ENCODE measurements at places on chromosomes 4 and X.

- DNase-seq: no peak
Measured at GRCh38 chr4:137420901-137421396, 111.3 kb downstream of the PCDH18 start.

DNA sequence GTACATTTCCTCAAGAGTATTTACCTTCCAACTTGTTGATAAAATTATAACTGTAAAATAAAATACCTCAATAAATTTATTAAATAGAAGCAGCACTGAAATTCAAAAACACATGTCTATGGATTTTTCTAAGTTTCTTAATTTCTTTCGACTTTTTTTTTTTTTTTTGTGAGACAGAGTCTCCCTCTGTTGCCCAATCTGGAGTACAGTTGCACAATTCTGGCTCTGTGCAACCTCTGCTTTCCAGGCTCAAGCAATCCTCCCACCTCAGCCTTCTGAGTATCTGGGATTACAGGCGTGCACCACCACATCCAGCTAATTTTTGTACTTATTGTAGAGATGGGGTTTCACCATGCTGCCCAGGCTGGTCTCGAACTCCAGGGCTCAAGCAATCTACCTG, 79.8 kb downstream of the IQCM start:
- no peak for DNase-seq

DNA sequence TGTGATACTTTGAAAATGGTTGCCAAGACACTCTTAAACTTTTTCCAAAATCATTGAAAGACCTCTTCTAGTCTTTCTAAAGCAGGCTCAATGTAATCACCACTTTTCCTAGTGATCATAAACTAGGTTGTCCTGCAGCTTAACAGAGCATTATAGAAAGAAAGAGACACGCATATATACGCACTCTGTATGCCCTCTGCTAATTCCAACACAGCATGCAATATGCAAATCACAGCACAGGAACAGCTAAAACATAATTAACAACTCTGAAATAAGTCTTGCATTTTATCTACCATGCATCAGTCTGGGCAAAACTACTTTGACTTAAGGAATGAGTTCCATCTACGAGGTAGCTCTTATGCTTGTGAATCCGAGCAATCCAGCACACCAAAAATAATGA, 94.6 kb downstream of the COL25A1 start:
- DNase-seq: no peak

DNA sequence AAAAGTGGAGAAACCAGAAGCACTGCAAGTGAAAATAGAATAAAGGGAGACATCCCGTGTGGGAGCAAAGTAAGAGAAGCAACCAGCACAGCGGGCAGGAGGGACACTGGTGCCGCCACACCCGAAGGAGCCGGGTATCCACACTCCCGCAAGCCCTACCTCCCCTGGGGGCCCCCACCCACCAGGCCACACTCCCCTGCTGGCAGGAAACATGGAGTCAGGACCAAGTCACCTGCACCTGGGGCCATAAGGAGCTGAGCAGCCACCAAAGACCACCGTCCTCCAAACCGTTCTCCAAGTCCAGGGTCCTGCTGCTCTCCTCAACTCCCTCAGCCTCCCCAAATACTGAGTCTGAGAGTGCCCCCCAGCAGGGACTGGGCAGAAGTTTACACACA, 30.5 kb downstream of the FGFRL1 start:
- no peak for DNase-seq

DNA sequence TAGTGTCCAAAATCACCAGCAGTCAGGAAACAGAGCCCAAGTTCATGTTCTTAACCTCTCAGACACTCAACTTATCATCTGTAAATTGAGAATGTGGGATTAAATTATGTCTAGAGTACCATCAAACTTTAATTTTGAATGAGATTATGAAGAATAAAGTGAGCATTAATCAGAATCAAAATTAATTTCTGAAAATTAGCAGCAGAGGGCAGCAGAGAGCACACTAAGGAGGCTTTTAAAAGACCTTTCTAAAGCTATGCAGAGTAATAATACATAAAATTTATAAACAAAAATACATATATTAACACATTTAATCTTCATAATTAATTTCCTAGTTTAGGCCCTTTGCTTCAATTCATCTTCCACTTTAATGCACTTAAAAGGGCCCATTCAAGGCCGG, 7.1 kb downstream of the TASL start:
- DNase-seq: no peak

DNA sequence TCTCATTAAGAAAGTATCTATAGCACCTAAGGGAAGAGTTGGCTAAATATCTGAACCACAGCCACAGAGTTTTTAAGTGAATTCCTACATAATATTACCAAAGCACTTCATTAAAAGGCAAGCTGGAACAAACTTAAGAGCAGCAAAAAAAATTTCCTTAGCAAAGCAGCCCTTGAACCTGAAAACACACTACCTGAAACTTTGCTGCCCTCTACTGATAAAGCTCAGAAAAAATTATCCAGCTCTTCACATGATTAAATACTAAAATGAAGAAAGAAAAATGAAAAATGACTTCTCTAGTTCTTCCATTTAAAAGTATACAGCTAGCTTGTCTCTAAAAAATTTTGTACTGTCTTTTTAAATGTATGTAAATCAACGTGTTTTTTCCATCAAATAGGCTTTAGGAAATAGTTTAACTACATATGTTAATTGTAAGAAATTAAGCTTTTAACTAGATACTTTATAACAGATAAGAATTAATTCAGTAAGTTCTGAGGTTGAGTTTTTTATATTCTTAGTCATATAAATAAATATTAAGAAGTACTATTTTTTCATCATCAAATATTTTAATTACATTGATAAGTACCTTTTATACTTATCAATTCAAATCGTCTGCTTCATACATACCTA, 156.1 kb downstream of the STPG2 start:
- DNase-seq: no peak

GRCh38 chr4:134027931-134028330, 173.7 kb downstream of the PABPC4L start:
- DNase-seq: peak; percentile 86

DNA sequence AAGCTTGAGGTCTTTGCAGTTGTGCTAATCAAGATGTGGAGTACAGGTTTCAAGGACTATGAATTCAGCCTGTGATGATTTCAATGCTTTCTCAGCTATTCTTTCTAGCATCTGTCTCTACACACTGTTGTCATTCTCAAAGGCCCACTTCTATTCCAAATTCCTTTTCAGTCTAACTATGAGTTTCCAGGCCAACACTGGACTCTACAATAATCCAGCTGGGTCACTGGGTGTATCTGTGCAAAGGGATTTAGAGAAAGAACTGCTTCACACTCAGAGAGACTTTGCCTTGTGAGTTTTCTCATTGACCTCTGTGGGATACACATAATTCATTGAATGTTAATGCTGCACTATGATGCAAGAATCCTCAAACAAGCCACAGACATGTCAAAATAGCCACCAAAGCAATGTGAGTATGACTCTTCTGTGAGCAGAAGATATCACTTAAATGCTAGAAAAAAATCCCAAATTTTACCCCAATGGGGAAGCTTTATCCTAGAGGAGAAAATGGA, 171.8 kb upstream of the CLNK start:
- DNase-seq: no peak

- DNase-seq: no peak
Measured at GRCh38 chr4:86928400-86929255, 6.2 kb upstream of the AFF1 start.

Data from HS-27A (cell line).